ENCODE measurements at places on chromosomes 4 and X.

- DNase-seq, result no peak
These were observed 123.0 kb downstream of the ZNF827 start for GRCh38 chr4:145815626-145816025.

GRCh38 chr4:125433453-125433852, 118.7 kb downstream of the FAT4 start:
- DNase-seq, result no peak

GRCh38 chr4:42488554-42488953, 91.3 kb downstream of the SHISA3 start:
- DNase-seq, result no peak

DNA sequence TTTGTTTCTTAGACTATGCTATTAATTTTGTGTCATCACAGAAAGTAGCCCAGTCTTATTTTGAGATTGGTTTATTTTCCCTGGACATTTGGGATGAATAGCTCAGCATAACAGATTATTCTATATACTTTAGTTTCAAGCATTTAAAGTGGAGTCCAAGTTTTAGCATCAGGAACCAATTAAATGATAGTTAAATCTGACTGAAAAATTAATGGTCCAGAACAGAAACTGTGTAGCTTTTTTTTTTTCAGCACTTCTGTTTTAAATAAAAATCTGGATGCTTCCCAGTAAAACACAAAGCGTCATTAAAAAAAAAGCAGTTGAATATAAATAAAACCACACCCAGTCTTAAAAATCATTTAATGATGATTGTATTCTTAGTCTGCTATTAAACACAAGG, 59.4 kb upstream of the PITX2 start:
- DNase-seq, result no peak

GRCh38 chr4:18198653-18199052, 177.1 kb upstream of the LCORL start:
- no peak for DNase-seq

Measured in NCI-H446 treated with DMSO at 0.1 percent for 48 hours (cell line).